ENCODE measurements at places on chromosomes 5 and 9.

- DNase-seq: no peak
These were observed 583 bp upstream of the AQP3 start for GRCh38 chr9:33447799-33448553.

DNA sequence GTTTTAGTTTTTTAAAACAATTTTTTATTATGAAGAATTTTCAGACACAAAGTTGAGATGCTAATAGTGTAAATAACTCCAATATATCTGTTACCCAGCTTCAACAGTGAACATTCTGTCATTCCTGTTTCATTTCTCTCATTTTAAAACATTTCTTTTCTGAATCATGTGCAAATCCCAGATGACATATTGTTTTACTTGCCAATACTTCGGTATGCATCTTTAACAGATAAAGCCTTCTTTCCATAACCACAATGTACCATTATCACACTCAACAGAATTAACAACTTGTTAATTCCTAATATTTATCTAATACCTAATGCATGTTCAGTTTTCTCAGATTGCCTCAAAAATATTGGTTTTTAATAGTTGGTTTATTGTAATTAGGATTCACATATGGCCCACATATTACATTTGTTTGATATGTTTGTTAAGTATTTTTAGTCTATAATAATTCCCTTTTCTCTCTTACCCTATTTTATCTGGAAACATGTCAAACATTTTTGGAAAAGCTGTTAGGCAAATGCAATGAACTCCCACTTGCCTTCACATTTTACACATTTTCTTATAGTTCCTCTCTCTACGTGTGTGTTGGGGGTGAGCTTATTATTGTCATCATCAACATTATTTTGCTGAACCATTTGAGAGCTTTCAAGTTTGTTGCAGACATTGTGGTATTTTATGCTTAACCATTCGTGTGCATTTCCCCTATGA, 58.7 kb upstream of the ANKRD55 start:
- DNase-seq: no peak

GRCh38 chr5:74073257-74073656, 447.3 kb downstream of the ARHGEF28 start:
- DNase-seq: no peak

DNA sequence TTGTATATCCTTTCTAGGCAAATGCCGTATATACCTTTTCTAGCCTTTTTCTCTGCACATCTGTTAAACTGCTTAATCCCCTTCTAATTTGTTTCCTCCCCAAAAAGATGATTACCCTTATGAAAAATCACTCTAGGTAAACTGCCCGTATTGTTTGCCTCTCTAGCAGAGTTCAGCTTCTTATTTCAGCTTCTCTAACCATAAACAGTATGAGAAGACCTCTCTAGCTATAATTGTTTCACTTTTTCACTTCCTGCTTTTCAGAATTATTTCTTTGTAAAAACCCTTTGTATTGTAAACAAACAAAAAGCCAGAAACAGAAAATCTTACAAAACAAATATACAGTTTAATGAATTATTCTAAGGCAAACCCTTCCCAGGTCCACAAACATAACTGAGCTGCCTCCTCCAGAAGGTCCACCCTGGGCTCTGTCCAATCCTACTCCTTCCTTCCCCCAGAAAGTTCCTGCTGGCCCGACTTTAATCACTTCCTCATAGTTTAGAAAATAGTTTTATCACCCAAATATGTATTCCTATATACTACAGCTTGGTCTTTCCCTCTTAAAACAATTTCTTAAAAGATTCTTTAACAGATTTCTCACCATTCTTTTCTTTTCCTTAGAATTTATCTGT, 158.1 kb downstream of the FGF1 start:
- DNase-seq: no peak

DNA sequence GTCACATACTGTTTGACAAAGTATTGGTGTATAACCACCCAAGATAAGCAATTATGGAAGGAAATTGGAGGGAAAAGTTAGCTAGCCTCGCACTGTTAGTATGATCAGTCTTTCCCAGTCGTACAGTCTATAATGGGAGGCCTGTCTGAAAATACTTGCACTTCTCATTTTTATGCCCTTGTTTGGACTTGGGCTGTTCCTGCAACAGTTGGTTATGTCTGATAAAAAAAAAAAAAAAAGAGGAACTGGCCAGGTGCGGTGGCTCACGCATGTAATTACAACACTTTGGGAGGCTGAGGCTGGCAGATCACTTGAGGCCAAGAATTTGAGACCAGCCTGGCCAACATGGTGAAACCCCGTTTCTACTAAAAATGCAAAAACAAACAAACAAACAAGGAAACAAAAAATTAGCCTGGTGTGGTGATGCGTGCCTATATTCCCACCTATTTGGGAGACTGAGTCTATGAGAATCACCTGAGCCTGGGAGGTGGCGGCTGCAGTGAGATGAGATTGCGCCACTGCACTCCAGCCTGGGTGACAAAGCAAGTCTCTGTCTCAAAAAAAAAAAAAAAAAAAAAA, 58.3 kb upstream of the ANKRD33B start:
- DNase-seq: no peak
